ENCODE measurements at places on chromosomes 4 and X.

DNA sequence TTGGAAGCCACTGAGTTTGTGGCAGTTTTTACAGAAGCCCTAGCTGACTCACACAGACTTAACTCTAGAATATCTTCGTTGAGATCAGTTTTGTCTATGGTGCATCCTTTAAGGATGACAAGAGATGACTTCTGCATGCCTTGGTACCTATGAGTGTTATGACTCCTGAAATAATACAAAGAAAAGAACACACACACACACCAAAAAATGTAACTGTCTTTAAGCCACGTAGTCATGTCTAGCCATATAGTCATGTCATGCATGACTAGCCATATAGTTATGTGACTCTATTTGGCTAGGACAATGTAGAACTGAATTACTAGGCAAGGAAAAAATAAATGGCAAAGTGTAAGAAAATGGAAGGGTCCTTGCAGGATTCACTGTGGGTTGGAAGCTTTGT is 447.8 kb downstream of the NLGN4X start:
- no peak for DNase-seq

- no peak for DNase-seq
These were observed 222.7 kb upstream of the LNX1 start for GRCh38 chr4:53813998-53814397.

DNA sequence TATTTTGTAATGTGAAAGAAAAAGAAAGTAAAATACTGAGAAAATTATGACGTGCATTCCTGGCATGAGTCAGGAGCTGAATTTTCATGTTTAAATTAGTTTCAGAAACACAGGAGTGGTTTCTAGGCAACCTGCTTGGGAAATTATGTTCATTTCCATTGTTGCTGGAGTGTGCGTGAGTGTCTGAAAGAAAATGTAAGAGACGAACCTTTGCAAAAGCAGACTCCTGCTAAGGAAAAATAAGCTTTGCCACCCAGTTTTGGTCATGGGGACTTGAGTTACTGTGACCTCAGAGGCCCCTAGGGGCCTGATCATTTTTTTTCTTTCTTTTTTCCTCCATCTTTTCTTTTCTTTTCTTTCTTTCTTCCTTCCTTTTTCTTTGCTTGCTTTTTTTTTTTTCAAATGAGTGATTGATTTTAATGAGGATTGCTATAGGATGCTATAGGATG is 18.8 kb upstream of the CHRNA9 start:
- no peak for DNase-seq

- DNase-seq = no peak
These were observed 16.2 kb downstream of the GPAT3 start for GRCh38 chr4:83552083-83552482.

All from hematopoietic multipotent progenitor cell treated with erythropoietin and hydrocortisone succinate and interleukin-3 and kit ligand, for 15 days (in vitro differentiated cells).